ENCODE measurements at places on chromosomes 1 and 21.

DNA sequence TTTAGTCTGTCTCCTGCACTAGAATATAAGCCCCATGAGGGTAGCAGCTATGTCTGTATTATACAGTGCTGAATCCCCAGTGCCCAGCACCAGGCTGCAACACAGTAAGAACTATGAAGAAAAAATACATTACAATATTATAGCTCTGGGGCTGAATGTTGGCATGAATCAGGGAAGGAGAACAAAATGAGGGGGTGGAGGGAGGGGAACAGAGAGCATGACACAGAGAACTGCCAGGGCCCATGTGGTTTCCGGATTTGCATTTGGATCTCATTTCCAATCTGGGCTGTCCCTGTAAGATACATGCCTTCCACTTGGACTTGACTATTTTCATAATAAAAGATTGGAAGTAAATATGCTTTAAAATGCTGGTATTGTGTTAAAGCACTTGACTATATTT is 35.8 kb downstream of the C1orf198 start:
- no peak for DNase-seq

DNA sequence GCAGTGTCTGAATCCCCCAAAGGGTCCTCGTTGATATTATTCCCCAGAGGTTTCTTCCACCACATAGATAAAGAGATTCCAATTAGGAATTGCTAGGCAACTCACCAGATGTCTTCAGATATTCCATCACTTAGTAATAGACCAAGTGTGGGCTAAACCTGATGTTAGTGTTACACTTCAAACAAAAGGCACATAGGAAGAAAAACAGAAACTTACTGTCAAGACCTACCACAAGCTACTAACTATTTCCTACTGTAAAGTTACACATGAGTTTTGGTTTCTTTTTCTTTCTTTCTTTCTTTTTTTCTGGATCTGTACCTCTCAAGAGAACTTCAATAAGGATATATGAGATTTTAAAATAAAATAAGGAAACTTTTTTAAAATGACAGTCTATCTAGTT is 879.1 kb upstream of the NEGR1 start:
- DNase-seq: no peak

GRCh38 chr1:16048573-16049189 is 5.1 kb downstream of the CLCNKB start:
- peak; percentile 17 for DNase-seq

DNA sequence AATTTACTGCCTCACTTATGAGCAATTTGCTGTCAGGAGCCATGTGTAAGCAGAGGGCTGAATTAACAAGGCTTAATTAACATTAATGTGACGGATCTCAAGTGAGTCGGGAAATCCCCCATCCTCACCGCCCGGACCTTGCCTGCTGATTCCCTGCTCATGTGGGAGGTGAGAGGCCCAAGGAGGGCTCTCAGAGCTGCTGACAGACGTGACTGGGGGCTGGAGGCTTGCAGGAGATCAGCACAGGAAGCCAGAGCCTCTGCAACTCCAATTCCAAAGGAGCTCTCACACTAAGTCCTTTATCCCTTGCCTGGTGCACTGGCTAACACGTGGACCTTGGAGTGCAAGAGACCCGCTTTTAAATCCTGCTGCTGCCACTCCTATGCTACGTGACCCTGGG is 19.4 kb downstream of the LRP8 start:
- DNase-seq: no peak

GRCh38 chr1:154157520-154158306 is 2.8 kb upstream of the NUP210L start:
- DNase-seq: peak; percentile 80

- no peak for DNase-seq
These were observed 24.6 kb downstream of the LAMC2 start for GRCh38 chr1:183210681-183211080.

DNA sequence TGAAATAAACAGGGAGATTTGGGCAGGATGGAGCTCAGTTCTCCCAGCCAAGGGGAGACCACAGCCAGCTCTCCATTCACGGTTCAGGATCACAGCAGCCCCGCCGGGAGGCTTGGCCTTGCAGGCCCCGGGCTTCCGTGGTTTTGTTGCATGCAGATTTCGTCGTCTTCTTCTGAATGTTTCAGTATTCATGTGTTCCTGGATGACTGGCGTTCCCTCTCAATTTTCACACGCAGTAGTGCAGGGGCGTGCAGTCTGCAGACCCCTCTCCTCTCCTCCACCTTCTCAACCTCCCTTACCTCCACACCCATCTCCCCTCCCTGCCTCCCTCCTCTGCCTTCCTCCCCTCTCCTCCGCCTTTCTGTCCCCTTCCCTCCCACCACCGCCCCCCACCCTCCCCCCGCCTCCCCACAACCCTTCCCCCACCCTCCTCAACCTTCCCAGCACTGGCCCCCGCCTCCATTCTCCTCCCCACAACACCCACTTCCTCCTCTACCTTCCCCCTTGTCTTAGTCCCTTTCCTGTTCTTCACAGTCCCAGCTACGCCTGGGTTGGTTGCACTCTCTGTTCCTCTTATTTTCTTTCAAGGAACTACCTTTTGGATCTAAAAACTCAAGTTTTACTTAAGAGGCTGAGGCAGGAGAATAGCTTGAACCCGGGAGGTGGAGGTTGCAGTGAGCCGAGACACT is 8.4 kb upstream of the SLC19A1 start:
- DNase-seq: peak; percentile 63

DNA sequence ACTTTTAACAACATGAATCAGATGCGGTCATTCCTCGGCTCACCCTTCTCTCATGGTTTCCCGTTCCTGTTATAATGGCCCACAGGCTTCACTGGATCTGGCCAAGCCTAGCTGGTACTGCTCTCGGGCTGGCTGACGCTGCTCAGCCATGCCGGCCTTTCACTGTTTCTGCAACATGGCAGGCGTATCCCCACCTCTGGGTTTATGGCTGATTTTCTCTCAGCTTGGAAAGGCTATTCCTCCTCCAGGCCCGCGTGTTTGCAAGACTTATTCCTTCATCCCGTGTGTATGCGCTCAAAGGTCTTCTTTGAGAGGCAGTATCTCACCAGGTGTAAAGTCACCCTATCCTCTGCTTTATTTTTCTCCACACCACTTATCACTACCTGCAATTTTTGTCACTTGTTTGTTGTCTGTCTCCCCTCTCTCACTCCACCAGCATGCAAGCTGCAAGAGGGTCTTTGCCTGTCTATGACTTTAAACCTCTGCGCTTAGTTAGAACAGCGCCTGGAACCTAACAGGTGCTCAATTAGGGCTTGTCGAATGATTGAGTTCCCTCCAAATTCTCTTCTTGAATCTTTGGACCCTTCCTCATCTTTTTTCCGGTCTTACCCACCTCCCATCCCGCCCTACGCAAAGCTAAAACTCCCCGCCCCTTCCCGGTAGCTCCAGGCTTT is 491 bp upstream of the RAP1A start:
- DNase-seq: no peak

GRCh38 chr1:234841281-234841680 is 231.3 kb upstream of the IRF2BP2 start:
- no peak for DNase-seq

DNA sequence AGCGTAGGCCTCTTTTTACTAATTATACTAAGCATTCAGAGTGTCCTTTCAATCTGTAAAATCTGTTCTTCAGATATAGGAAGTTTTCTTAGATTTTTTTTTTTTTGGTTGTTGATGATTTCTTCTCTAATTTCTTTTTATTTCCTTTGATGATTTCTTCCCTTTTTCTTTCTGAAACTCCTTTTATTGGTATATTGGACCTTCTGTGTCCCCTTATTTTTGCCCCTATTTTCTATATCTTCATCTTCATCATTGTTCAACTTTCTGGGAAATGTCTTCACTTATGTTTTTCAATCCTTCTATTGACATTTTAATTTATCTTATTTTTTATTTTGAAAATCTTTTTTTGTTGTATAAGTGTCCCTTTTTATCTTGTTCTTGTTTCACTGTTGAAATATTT is 17.2 kb upstream of the SYT14 start:
- no peak for DNase-seq

DNA sequence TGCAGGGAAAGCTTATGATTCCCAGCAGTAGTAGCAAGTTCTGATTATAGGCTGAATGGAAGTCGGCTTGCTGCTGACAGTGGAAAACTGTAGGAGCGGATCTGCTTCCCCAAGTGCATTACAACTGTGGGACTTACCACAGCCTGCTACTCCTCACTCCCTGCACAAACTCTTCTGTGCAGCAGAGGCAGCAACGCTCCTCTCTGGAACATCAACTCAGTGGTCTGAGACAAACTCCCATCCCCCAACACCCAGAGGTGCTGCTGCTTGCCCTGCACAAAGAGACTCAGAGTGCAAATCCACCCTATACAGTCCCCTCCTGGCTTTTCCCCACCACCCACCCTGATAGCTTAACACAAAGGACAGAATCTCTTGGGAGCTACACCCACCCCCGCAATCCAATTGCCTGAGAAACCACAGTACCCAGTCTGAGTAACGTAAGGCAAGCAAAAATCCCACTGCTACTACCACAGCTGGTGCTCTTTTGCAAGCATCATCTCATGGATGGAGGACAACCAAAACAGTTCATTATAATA is 1455.2 kb downstream of the AMY1C start:
- no peak for DNase-seq

DNA sequence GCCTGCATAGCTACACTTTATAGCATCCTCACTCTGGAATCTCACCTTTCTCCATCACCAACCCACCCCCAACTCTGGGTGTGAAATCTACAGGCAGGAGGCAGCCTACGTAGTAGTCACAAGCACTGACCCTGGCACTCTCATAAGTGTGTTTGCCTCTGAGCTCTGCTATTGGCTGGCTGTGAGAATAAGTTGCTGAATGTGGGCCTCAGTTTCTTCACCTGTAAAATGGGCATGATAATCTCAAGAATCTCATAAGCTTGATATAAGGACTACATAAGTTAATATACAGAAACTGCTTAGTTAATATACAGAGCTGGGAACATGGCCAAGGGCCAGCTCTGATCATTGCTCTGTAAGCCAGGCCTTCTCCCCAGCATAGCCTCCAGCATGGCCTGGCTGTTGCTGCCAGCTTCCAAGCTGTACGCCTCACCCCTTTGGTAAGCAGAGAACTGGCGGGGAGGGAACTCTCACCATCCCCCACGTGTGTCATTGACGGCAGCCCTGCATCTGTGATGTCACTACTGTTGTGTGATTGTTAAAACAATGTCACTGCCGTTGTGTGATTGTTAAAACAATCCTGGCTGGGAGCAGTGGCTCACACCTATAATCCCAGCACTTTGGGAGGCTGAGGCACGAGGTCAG is 53.3 kb downstream of the SYF2 start:
- DNase-seq: no peak

DNA sequence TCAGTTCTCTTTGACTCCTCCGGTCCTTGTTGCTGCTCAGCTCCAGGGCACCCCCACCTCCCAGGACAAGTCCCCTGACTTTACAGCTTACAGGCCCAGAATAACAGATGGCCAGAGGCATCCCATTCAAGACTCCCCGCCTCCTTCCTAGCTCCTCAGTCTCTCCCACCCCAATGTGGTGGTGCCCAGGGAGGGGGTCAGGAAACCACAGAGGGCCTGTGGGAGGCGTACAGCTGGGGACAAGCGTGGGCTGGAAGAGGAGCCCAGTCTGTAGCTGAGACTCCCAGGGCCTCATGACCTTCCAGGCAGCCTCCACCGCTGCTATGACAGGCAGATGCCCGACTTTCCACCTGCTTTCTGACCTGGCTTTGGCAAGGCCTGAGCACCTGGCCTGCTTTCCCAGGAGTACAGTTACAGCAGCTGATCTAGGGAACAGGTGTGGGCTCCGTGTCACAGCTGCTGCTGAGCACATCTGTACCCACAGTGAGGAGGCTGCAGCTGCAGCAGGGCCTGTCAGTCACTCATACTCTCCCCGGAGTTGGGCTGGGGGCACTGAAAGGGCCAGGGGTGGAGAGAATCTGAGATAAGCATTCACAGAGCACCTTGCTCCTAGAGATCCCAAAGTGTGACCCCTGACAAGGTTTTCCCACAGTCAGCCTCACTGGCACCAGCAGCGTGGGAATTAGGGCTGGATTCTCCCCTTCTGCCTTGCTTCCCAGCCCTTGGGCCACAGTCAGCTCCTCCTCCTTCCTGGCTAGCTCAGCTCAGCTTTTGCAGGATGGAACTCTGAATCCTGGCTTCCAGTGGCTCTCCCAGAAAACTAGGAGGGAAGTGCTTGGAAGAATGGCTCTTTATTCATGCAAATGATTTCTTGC is 7.1 kb upstream of the NAV1 start:
- no peak for DNase-seq

GRCh38 chr1:2948001-2948750 is 73.1 kb upstream of the ACTRT2 start:
- DNase-seq: no peak

GRCh38 chr1:18882486-18882885 is 19.9 kb downstream of the ALDH4A1 start:
- no peak for DNase-seq

- DNase-seq: no peak
These were observed 3.9 kb upstream of the CLSTN1 start for GRCh38 chr1:9827558-9828185.
